ENCODE measurements at places on chromosomes 5 and 9. TPM values are rescaled to one million over a fixed set of nuclear protein-coding genes. Genes with fewer than 3 reads are reported as not detected.

The TMEM252 gene
- not detected for total RNA-seq

The CATSPER3 gene
- 0.81 TPM for total RNA-seq

GRCh38 chr5:12109075-12109688 lies 204.9 kb upstream of the CTNND2 start:
- peaks cover 4% of the 10 kb centered on the region for H3K4me1 ChIP-seq
- H3K27me3 ChIP-seq: no peaks in the 10 kb centered on the region
- no peak overlapping the region for H3K4me3 ChIP-seq
- no peak overlapping the region for H3K27ac ChIP-seq

GRCh38 chr5:58451732-58452565 lies 7.9 kb downstream of the PLK2 start:
- no peak for DNase-seq
- no peaks in the 10 kb centered on the region for H3K4me1 ChIP-seq
- H3K36me3 ChIP-seq: peaks cover 40% of the 10 kb centered on the region
- H3K27me3 ChIP-seq: no peaks in the 10 kb centered on the region

The CDC20B gene
- total RNA-seq: not detected

- H3K4me3 ChIP-seq: no peak overlapping the region
- H3K36me3 ChIP-seq: no peaks in the 10 kb centered on the region
- no peaks in the 10 kb centered on the region for H3K4me1 ChIP-seq
- no peaks in the 10 kb centered on the region for H3K27me3 ChIP-seq
- DNase-seq: no peak
Measured at GRCh38 chr9:2691212-2691611, 26.1 kb upstream of the KCNV2 start.

The ZNF782 gene
- 2.1 TPM for total RNA-seq

DNA sequence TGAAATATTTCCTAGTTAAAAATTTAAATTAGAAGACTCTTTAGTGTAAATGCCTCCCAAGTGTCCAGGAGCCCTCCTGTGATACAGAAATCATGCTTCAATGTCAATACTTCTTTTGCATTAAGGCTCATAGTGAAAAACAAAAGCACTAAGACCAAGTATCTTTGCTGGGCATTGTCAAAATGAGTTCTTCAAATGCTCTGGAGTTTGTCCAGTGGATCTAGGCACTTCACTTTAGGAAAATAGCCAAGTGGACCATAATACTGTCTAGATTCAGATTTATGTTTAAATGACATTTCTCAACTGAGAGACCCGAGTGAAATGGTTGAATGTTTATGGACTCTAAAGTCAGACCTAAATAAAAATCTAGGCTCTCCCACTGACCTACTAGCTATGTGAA lies 21.3 kb upstream of the CCDC112 start:
- H3K27me3 ChIP-seq: no peaks in the 10 kb centered on the region
- no peak overlapping the region for H3K27ac ChIP-seq
- H3K36me3 ChIP-seq: no peaks in the 10 kb centered on the region
- peaks cover 10% of the 10 kb centered on the region for H3K4me1 ChIP-seq

DNA sequence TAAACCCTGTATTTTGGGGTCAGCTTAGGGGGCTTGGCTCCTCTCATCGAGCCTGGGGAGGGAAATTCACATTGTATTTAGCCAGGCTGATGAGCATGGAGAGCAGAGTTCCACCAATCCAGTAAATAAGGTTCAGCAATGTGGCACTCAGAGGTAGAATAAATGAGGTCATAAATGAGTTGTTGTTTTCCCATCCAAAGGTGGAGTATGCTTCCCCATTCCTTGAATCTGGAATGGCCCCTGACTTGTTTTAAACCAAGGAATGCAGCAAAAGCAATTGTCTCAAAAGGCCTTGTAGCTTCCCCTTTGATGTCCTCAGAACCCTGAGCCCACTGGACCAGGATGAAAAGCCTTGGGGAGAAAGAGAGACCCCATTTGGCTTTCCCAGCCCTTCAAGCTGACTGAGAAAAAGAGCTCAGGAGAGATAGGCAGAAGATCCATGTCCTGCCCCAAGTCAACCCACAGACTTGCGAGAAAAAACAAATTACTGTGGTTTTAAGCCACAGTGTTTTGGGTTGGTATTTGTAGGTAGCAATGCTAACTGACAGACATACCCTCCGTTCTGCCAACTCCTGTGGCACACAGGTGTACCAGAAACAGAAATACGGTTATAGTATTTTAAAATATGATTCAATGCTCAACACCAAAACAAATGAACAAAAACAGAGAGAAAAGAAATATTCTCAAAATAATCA lies 566.0 kb upstream of the DMAC1 start:
- H3K27ac ChIP-seq: no peak overlapping the region
- no peaks in the 10 kb centered on the region for H3K27me3 ChIP-seq
- no peak for DNase-seq
- H3K36me3 ChIP-seq: no peaks in the 10 kb centered on the region
- H3K4me3 ChIP-seq: no peak overlapping the region

GRCh38 chr9:128456613-128457061 lies 831 bp downstream of the ODF2 start:
- no peaks in the 10 kb centered on the region for H3K27me3 ChIP-seq
- no peaks in the 10 kb centered on the region for H3K4me1 ChIP-seq
- peak; percentile 74 for DNase-seq
- H3K27ac ChIP-seq: peak overlapping the region; percentile 69
- H3K36me3 ChIP-seq: no peaks in the 10 kb centered on the region
- peak overlapping the region; percentile 95 for H3K4me3 ChIP-seq

The GPRIN1 gene
- 0.43 TPM for total RNA-seq

- H3K4me1 ChIP-seq: no peaks in the 10 kb centered on the region
- no peak for DNase-seq
- H3K27ac ChIP-seq: no peak overlapping the region
- no peaks in the 10 kb centered on the region for H3K27me3 ChIP-seq
- H3K4me3 ChIP-seq: no peak overlapping the region
Measured at GRCh38 chr5:112119508-112119907, 299.6 kb downstream of the EPB41L4A start.

The DPP7 gene
- total RNA-seq: 62.2 TPM

DNA sequence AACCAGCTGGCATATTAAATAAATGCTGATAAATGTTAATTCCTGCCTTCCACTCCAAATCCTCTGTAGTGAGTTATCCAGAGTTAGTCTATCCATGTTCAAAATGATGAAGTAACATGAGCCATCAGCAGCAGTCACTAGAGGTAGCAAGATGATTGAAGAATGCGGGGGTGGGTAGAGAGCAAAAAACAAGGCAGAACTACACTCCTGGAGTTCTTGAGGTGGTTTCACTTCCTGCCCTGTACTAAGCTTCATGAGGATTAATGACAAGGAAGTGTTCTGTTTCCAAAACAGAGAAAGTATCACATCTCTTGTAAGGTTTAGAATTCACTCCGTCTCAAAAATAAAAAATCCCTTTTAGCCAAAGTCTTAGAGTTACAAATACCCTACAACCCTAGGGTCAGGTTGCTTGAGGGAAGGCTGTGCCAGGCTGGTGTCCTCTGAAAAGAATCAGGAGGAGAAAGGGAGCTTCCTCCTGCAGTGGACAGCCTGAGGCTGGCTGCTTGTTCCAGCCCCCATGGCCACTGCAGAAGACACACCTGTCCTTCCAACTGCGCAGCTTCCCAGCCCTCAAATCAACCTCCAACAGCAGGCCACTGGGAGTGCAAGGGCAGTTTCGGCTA lies 180.2 kb downstream of the DENND1A start:
- no peak for DNase-seq
- no peak overlapping the region for H3K4me3 ChIP-seq
- no peaks in the 10 kb centered on the region for H3K4me1 ChIP-seq
- no peaks in the 10 kb centered on the region for H3K36me3 ChIP-seq
- no peaks in the 10 kb centered on the region for H3K27me3 ChIP-seq

DNA sequence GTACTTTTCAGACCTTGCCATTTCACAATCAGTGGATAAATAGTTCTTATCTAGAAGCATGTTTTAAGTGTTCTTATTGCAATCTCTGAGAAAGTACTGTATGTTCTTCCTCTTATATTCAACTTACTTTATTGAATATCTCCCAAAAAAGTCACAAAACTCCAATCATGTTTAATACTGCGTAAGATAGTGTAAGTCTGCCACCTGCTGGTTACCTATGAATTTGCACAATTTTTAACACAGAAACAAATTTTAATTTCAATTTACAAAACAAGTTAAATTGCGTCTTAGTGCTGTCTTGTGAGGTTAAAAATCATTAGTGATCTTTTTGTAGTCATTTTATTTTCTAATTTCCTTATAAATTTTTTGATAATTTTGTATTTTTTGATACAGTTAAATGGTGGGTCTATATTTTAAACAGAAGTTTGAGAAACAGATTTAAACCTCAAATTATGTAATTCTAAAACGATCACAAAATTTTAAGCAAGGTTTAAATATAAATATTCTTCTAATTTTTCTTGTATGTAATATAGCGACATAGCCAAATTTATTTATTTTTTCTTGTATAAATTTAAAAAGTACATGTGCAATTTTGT lies 115.8 kb downstream of the EMB start:
- no peaks in the 10 kb centered on the region for H3K36me3 ChIP-seq
- no peak overlapping the region for H3K27ac ChIP-seq
- no peaks in the 10 kb centered on the region for H3K4me1 ChIP-seq
- DNase-seq: no peak
- H3K27me3 ChIP-seq: no peaks in the 10 kb centered on the region

The OSMR gene
- 11.8 TPM for total RNA-seq

DNA sequence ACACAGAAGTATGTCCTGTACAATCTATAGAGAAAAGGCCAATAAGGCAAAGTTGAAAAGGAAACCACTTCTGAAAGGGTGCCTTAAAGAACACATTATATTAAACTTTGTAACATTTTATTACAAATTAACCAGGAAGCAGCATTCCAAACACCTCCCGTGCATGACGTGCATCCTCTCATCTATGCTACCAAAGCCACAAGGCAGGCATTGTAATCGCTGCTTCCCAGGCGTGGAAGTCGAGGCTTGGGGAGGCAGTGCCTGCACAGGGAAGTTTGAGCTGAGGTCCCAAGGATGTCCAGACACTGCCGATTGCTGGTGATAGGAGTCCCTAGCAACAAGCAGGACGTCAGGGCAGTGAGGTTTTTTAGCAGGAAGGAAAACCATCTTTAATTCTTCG lies 44.3 kb upstream of the BARHL1 start:
- H3K27me3 ChIP-seq: no peaks in the 10 kb centered on the region
- no peak overlapping the region for H3K4me3 ChIP-seq
- no peaks in the 10 kb centered on the region for H3K4me1 ChIP-seq
- H3K36me3 ChIP-seq: no peaks in the 10 kb centered on the region
- no peak overlapping the region for H3K27ac ChIP-seq
- no peak for DNase-seq

DNA sequence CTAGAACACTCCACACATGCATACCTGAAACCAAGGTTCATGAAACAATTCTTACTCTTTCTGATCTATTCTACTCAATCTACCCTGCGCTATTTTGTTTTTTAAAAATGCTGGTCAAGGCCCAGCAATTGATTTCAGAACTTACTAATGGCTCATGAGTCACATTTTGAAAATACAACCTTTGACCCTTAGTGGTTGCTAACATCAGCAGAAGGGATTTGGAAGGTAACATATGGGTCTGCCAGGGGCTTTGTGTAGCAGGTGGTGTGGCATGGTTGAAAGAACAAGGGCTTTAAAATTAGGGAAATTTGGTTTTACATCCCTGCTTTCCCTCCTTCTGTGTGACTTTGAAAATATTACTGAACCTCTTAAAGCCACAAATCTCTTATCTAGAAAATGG lies 101.4 kb downstream of the ATG10 start:
- no peak overlapping the region for H3K27ac ChIP-seq
- DNase-seq: no peak
- no peak overlapping the region for H3K4me3 ChIP-seq
- no peaks in the 10 kb centered on the region for H3K27me3 ChIP-seq
- no peaks in the 10 kb centered on the region for H3K36me3 ChIP-seq
- no peaks in the 10 kb centered on the region for H3K4me1 ChIP-seq

DNA sequence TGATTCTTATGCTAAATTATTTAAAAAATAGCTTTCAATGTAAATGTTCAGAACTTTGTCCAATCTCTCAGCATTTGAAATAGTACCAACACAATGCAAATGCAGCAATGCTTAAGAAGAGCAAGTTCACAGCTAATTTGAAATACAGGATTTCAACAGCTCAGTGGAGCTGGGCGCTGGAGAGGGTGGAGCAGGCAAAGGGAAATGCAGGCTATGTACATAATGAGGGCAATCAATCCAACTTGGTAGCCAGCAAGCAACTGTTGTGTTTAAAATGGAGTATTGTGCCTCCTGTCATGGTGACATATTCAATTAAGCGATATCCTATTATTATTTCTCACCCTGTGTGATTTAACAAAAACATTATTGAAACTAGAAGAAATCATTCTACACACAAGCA lies 568.8 kb downstream of the PSAT1 start:
- H3K27ac ChIP-seq: no peak overlapping the region
- no peak for DNase-seq
- H3K4me3 ChIP-seq: no peak overlapping the region
- H3K36me3 ChIP-seq: no peaks in the 10 kb centered on the region

DNA sequence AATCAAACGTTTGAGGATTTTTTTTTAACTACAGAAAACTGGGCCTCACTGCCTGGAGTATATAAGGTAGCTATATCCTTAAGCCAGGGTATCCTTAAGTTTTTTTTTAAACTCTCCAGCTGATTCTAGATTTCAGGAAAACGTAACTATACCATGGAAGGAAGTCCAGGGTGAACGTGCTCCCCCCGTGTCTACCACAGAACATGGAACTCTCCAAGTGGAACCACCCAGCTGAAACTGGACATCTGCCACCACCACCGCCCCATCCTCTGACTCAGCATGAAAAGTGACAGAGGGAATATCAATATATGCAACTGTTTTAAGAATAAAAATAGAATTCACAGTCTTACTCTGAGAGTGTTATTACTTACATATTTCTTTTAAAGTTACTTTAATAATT lies 61.3 kb downstream of the DROSHA start:
- no peak overlapping the region for H3K4me3 ChIP-seq
- no peaks in the 10 kb centered on the region for H3K27me3 ChIP-seq
- H3K36me3 ChIP-seq: peaks cover 8% of the 10 kb centered on the region
- H3K27ac ChIP-seq: no peak overlapping the region

GRCh38 chr5:145637396-145637795 lies 197.7 kb downstream of the PRELID2 start:
- H3K36me3 ChIP-seq: no peaks in the 10 kb centered on the region
- no peak overlapping the region for H3K27ac ChIP-seq
- no peak for DNase-seq
- H3K4me3 ChIP-seq: no peak overlapping the region
- no peaks in the 10 kb centered on the region for H3K4me1 ChIP-seq

DNA sequence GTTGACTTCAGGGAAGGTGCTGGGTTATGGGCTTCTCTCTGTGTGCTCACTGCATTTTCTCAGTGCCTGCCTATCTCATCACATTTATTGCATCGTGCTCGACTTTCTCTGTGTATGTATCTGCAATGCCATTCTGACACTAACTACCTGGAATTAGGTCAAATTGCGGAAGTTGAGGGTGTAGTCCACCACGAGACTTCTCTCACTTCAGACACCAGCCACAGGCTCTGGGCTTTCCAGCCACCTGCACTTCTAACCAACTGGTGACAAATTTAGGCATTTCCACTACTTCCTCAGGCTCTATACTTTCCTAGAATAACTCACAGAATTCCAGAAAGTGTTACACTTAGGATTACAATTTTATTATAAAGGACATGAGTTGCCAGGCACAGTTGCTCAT lies 188.6 kb upstream of the ZNF608 start:
- H3K27me3 ChIP-seq: no peaks in the 10 kb centered on the region
- no peaks in the 10 kb centered on the region for H3K36me3 ChIP-seq
- H3K4me3 ChIP-seq: no peak overlapping the region
- no peak for DNase-seq
- H3K4me1 ChIP-seq: no peaks in the 10 kb centered on the region
- H3K27ac ChIP-seq: no peak overlapping the region

GRCh38 chr9:21803649-21804048 lies 1.2 kb downstream of the MTAP start:
- H3K4me3 ChIP-seq: peak overlapping the region; percentile 95
- no peak for DNase-seq
- H3K27ac ChIP-seq: peak overlapping the region; percentile 92
- H3K36me3 ChIP-seq: no peaks in the 10 kb centered on the region
- no peaks in the 10 kb centered on the region for H3K4me1 ChIP-seq
